Left kidney (tissue), 8 donors: ENCODE measurements at places on chromosomes 4 and X. TPM values are rescaled to one million over a fixed set of nuclear protein-coding genes. Genes with fewer than 3 reads are reported as not detected.

Gene FBXW7
- 42.9 TPM for polyA plus RNA-seq

Gene PF4V1
- not detected for polyA plus RNA-seq

Gene GSX2
- not detected for polyA plus RNA-seq

Gene RENBP
- polyA plus RNA-seq: 20.7 TPM

Gene NKAP
- polyA plus RNA-seq: 17.0 TPM

Gene TLR6
- 1.0 TPM for polyA plus RNA-seq

Gene CT45A2
- not detected for polyA plus RNA-seq

DNA sequence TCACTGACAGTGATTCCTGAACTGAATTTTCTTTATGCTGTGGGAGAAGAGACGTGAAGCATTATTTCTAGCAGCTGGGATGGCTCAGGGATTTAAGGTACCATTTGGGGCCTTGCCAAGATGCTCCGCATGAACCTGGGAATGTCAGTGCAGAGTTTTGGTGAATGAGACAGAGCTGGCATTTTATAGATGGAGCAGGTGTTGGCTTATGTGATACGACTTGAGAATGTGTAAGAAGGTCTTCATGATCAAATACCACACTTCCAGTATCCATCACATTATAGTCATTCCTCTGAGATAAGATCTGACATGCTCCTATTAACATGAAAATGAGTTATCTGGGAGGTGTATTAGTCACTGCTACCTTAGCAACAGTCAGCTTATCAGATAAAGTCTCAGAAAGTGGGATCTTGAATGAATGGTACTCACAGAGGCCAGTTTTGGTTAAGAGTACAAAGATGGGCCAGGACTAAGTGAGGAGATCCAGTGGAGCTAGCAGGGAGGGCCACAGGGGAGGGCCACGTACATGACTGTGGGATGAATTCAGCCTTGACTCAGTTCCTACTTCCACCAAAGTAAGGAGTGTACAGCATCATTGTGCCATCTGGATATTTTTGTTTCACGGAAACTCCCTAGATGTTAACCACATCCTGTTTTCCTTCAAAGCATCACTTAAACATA is 116.7 kb downstream of the SPCS3 start:
- no peak for DNase-seq

GRCh38 chr4:26058537-26058936 is 144.5 kb downstream of the SMIM20 start:
- DNase-seq: no peak

- DNase-seq: no peak
Measured at GRCh38 chr4:125020089-125021034, 294.4 kb upstream of the FAT4 start.

- no peak for DNase-seq
Measured at GRCh38 chrX:26889574-26889973, 573.6 kb downstream of the PPP4R3C start.

DNA sequence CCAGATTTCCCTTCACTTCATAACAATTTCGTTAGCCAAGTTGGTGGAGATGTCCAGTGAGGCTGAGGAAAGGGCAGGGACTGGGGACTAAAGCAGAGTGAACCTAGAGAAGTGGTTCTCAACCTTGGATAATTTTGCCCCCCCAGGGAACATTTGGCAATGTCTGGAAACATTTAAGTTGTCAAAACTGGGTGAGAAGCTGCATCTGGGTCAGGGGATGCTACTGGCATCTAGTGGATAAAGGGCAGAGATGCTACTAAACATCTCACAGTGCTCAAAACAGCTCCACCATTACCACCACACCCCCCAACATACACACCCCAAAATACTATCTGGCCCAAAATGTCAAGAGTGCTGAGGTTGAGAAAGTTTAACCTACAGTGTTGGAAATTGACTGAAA is 32.0 kb upstream of the FGF16 start:
- DNase-seq: no peak

DNA sequence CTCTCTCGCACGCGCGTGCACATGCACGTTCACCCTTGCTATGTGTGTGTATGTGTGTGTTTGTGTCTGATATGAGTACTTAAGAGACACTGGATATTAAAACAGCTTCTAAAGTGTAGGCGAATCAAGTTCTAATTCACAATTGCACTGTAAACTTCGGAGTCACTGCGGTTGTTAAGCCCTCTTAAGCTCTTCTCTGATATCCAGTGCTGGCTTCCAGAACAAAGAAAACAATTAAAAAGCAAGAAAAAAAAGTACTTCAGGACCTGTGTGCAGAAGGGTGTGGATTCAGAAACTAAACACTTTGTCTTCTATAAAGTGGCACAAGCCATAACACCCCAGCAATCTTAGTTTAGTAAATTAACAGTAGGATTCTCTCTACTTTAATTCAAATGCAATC is 300.2 kb downstream of the PCDH7 start:
- no peak for DNase-seq

GRCh38 chr4:119139822-119140252 is 4.2 kb downstream of the MYOZ2 start:
- DNase-seq: no peak

GRCh38 chrX:15322472-15322871 is 7.0 kb upstream of the ASB11 start:
- no peak for DNase-seq

GRCh38 chr4:173518425-173519102 is 11.5 kb downstream of the HAND2 start:
- DNase-seq: no peak

GRCh38 chr4:163372029-163372428 is 28.3 kb downstream of the NPY5R start:
- DNase-seq: no peak

- DNase-seq: no peak
Measured at GRCh38 chr4:3402491-3403347, 39.0 kb upstream of the HGFAC start.

- peak; percentile 78 for DNase-seq
Measured at GRCh38 chrX:9291629-9292028, 173.2 kb upstream of the TBL1X start.

GRCh38 chrX:99705701-99706100 is 704.4 kb downstream of the PCDH19 start:
- no peak for DNase-seq
